Fibroblast of skin of back (primary cell): ENCODE measurements at places on chromosomes 3 and 15.

GRCh38 chr3:57935539-57935938 is 72.7 kb upstream of the FLNB start:
- DNase-seq: no peak

- DNase-seq: peak; percentile 94
Observed at GRCh38 chr15:41660235-41661077, at the start of gene MGA. Gene MGA, plus strand, starts transcription at chr15:41660405.

GRCh38 chr15:92277776-92278175 is 115.9 kb upstream of the ST8SIA2 start:
- peak; percentile 44 for DNase-seq

DNA sequence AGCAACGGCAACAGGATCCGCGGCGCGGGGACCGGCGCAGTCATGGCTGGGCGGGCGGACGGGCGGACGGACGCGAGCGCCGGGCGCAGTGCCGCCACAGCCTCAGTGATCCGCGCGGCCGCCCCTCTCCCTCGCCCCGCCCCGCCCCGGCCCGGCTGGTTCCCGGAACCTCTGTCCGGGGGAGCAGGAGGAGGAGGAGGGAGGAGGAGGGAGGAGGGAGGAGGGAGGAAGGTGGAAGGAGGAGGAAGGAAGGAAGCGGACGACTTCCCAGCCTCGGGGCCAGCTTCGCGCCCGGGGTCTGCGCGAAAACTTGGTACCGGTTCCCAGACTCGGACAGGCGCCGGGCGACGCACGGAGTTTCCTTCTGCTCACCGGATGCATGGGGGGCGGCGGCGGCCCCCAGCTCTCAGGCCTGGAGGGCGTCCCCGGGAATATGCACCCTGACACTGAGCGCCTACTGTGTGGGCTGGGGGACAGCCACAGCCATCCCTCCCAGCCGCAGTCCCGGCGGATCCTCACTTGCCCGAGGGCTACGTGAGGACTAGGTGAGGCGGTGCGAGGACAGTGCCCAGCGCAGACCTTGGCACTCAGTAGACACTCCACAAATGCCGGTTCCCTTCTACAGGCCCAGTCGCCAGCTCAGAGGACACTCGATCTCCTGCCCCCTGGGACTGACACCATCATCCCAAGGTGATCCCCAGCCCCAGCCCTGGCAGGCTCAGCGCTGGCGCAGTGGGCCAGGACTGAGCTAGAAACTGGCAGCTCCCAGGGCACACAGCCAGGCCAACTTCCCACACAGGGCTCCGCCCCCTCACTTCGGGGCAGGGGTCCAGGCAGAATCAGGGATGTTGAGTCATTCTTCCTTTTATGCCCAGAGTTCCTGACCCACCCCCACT is at the start of gene SHISA5:
Gene SHISA5 (minus strand): TSS at position 124 of the 896 bp plus-strand sequence. CDS start 80 bp downstream, at position 44.
- DNase-seq: peak; percentile 69

GRCh38 chr3:139893267-139893962 is 41.6 kb upstream of the CLSTN2 start:
- no peak for DNase-seq

DNA sequence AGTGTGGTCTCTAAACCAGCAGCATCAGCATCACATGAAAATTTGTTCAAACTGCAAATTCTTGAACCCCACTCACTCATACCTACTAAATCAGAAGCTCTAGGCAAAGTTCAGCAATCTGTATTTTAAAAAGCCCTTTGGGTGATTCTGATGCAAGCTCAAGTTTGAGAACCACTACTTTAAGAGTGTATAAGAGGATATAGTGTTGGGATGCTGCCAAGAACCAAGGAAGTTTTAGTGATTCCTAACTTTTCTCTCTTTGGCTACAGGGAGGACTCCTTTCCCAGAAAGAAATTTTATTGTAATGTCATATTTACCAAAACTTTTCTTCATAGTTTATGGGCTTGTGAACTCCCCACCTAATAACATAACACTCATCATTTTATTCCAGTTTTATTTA is 422.2 kb downstream of the TBC1D5 start:
- peak; percentile 11 for DNase-seq

DNA sequence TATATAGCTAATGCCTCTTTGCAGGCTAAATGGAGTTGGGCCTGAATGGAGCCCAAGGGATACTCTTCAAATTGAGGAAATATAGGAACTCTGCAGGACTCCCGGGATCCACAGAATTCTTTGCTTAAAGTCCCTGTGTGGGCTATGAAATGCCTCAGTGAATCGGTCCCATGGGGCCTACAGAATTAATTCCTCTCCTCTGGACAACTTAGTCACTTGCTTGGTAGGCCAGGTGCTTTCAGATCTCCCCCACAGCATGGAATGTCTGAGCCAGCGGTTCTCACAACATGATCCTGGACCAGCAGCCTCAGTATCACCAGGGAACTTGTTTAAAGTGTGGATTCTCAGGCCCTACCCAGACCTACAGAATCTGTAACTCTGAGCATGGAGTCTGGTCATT is 15.1 kb upstream of the PRICKLE2 start:
- peak; percentile 67 for DNase-seq

- no peak for DNase-seq
Observed at GRCh38 chr3:117308756-117309155, 599.2 kb downstream of the TUSC7 start.

GRCh38 chr3:173502983-173503568 is 105.5 kb downstream of the NLGN1 start:
- DNase-seq: peak; percentile 85

DNA sequence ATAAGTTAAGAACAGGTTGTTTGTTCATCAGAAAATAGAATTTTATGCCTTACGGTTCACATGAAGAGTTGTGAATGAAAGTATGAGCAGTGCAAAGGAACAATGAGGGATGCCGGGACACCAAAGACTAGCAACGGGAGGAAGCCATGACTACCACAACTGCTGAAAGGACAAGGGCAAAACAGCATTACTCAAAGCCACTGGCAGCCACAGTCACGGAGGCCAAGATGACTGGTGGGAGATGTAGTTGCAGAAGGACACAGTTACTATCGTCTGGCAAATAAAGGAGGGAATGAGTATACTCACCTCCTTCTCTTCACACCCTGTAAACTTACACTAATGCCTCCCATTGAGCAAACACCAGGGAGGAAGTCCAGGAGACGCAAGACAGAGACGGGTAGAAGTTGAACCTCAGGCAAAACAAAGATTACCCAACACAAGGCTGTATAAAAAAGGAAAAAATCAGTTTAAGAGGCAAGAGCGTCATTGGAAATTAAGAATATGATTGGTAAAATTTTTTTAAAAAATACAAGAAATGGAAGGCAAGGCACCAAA is 675.5 kb downstream of the FHIT start:
- DNase-seq: no peak

DNA sequence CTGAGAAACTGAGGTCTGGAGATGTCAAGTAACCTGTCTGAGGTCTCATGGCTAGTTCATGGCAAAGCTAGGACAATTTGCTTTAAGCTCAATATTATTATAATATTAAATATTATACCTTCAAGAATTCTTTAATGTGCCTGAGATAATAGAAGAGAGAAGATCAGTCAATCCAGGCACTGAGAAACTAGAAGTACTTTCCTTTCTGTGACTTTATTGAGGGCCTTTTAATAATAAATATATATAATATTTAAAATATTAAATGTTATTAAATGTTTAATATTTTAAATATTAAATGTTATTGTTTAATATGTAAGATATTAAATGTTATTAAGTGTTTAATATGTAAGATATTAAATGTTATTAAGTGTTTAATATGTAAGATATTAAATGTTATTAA is 144.3 kb upstream of the DNAJC19 start:
- DNase-seq: no peak

- no peak for DNase-seq
Observed at GRCh38 chr3:37519661-37520060, 342.0 kb upstream of the CTDSPL start.

DNA sequence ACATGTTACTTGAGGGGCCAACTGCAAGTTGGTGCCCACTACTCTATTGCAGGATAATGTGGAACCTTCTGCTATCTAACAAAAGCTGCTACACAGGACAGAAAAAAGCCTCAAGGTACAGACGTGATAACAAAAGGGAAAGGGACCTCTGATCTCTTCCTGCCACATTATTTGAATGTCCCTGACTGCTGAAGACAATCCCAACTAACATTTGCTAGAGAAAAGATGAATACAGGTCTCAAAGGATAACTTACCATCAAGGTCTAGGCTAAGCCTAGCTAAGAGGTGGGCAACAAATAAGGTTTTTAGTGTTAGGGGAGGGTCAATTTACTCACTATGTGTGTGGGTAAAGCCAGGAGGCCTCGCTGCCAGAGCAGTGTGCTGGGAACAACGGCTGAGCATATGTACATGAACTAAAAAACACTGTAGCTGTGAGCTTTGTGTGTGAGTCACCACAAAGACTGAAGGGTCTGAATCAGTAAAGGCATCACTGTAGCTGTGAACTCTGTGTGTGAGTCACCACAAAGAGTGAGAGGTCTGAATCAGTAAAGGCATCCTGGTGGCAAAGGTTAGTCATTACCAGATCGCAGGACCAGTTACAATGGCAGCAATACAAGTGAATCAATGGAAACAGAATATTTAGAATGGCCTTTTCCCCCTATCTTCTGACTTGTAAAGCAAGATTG is 111.7 kb downstream of the LMLN start:
- DNase-seq: peak; percentile 95

- peak; percentile 87 for DNase-seq
Observed at GRCh38 chr15:55917881-55918296, 75.5 kb downstream of the NEDD4 start.

DNA sequence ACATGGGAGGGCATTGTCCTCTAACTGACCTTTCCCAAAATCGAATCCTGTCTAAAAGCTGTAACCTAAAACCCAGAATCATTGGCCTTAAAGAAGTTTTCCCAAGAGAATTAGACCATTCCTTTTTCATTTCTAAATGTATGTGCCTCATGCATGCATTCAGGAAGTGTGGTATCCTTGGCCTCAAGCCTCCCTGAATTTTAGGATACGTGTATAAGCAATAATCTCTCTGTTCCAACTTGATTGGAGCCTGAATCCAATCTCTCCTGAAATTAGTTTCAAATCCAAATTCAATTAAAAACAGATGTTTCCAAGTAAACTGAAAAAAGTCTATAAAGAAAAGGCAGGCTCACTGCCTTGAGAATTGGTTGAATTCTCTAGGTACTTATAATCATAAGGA is 86.0 kb upstream of the VEPH1 start:
- peak; percentile 4 for DNase-seq

- DNase-seq: no peak
Observed at GRCh38 chr15:72809329-72809728, 25.8 kb upstream of the ADPGK start.

GRCh38 chr3:77137559-77137958 is 97.7 kb downstream of the ROBO2 start:
- DNase-seq: no peak

DNA sequence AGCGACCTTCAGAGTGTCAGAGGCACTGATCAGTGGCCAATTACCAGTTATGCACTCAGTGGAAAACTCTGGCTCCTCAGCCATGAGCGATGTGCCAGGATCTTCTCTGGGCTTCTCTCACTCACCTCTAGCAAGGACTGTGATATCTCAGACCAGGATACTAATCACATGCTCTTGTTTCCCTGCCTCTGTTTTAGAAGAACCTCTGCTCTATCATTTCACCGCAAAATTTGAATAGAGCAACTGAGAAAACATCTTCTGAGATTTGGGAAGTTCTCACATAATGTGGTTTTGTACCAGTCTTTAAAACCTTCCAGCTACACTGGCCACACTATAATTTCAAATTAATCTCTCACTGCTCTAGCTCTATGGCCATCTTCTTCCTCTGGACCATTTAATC is 325.8 kb upstream of the FRG2C start:
- no peak for DNase-seq

GRCh38 chr3:158773845-158774830 is 27.7 kb upstream of the MFSD1 start:
- no peak for DNase-seq

DNA sequence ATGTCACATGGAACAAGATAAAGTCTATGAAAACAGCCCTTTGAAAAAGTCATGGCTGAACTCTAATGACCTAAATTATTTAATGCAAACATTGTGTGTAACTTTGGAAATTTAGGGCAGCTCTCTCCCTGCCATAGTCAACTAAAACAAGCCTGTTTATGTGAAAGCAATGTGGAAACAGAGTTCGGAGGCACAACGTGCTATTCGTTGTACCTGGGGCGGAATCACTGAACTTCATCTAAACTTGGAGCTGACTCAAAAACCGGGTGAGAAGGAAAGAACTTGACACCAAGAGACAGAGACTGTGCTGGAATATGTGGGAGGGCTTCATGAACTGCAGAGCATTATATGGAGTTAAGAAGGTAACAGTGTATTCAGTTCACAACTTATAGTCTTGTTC is 764.9 kb upstream of the GOLIM4 start:
- no peak for DNase-seq

DNA sequence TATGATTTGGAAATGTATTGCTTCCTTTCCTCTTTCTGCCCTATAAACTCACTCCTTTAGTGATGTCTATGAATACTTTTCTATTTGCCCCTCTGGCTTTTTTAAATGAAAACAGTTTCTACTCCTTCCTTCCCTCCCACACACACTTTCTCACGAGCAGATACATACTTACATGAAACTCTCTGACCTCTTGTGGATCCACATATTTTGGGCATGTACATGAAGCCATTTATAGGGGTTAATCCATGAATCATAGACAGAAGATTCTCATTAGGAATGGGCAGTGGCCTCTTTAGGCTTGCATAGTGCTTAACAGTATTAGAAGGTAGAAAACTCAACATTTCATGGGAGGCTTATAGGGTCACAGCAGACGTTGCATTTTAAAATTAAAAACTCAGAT is 24.8 kb downstream of the ANAPC13 start:
- peak; percentile 98 for DNase-seq

DNA sequence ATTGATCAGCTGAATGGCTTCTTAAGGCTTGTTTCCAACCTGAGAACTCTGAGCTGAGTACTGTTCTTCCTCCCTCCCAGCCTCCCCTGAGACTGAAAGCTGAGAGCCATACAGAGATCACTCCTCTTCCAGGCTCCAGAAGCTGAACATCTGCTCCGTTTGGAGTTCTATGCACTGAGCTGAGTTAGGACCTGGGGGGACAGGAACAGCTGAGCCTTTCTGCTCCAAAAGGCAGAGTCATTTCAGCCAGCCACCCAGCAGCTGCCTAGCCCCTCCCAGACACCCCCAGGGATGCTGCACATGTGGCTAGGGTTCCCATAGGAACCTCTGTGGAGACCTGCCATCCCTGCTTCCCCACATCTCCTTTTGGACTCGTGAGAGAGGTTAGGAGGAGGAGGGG is 64.2 kb upstream of the GLCE start:
- DNase-seq: no peak
